Activated naive CD8-positive, alpha-beta T cell treated with anti-CD3 and anti-CD28 coated beads for 36 hours (primary cell): ENCODE measurements at places on chromosomes 1 and 21. TPM values are rescaled to one million over a fixed set of nuclear protein-coding genes. Genes with fewer than 3 reads are reported as not detected.

GRCh38 chr1:206608108-206608698, 4.1 kb downstream of the EIF2D start:
- DNase-seq: peak; percentile 69

DNA sequence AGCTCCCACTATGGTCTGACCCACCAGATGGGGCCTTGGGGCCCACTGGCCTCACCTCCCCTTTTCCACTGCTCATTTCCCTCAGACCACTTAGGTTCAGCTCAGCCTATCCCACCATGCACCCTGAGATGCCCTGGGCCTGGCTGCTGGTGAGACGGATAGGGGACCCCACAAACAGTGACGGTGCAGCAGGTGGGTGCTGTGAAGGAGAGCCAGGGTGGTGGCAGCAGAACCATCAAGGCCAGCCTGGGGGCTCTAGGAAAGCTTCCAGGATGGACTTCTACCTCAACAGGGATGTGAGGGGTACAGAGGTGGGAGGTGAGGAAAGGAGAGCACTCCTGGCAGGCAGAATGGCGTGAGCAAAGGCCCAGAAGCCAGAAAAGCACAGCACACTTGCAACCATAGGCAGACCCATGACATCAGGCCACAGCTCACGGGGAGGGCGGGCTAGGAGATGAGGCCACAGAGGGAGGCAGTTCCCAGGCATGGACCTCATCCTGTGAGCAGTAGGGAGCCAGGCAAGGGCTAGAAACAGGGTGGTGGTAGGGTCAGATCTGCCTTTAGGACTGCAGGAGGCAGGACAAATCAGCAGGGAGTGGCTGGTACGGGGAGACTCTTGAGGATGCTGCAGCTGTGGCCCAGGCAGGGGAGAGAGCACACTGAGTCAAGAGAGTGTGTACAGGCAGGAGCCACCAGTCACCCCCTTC, 23.1 kb downstream of the CYB5RL start:
- no peak for DNase-seq

- DNase-seq: no peak
These were observed 2.0 kb downstream of the ZNF687 start for GRCh38 chr1:151284013-151284577.

DNA sequence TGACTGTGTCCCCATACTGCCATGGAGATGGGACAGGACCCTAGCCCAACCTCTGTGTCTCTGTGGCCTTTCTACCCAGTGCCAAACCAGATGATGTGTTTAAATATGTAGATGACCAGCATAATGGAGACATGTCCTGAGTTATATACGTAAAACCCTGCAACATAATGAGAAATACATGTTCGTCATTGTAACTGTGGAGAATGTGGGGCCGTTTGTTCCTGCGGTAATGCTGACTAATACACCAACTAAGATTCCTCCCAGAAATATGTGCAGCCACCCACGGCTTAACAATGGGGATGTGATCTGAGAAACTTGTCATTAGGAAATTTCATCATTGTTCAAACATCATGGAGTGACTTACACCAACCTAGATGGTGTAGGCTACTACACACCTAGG, 71.7 kb upstream of the SIM2 start:
- no peak for DNase-seq

DNA sequence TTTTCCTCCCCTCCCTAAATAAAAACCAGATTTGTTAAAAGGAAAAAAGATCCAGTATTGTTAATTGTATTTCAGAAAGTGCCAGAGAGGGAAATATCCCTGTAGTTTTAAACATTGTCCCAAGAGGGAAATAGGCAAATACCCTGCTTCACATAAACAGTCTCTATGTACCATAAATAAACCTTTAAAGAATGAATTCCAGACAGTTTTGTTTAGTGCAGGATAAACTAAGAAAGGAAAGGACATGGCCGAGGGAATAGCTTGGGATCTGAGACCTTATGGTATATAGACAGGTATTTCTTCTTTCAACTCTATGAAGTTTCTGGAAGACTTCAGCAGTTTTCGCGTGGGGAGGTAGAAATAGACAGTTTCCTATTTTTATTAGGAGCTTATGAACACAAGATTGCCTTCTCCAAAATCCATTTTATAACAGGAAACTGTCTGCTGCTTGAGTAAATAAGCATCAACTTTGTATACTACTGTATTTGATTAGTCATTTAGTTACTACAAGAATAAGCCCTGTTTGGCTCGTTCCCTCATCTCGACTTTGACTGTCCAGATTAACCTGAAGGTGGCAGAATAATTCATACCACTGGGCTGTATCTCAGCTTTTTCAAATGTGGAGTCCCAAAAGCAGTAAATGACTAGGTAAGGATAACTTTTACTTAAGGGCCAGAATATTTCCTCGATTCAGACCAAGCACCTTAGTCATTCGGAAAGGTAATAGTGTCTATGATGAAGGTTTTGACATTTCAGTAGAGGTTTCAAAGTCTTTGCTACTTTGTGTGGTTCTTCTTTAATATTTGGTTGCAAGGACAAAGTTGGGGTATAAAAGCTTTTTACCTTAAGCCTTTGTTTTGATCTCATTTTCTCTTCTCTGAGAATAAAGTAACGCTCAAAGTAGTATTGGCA, 177.5 kb downstream of the VPS13D start:
- no peak for DNase-seq

DNA sequence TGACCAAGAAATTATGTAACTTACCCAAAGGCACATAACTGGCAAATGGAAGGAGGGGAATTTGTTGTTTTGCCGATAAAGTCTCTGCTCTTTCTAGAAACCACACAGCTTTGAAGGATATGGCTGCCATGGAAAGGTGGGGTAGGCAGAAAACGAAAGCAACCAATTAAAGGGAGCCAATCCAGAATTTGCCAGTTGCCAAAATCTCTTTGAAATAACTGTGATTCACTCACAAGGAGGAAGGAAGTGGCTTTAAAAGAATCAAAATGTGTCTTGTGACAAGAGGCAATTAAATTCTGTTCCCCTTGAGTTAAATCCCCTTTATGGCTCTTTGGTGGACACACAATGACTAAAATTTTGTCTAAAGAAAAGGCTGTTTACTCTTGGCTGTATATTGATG, 61.2 kb upstream of the CCDC190 start:
- no peak for DNase-seq

Gene GPATCH3
- 13.3 TPM for total RNA-seq

DNA sequence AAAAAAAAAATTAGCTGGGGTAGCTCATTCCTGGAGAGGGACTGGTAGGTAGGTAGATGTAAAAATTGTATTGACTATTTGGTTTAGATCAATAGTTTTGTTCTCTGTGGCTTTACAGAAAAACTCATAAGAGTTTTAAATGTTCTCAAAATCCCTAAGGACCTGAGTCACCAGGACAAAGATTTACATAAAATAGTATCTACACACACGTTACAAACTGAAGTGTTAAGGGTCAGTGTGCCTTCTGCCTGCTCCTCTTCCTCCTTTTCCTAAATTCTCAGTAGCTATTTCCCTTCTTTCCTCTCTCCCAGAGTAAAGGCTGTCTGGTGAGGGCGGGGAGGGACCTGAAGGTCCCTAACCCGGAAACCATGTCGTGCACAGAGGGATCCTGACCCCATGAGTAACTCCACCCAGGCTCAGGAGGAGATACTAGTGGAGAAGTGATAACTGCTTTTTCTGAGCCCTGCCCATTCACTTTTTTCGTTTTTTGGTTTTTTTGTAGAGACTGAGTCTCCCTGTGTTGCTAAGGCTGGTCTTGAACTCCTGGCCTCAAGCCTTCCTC, 8.1 kb downstream of the PLEKHM2 start:
- DNase-seq: no peak

Gene TFF3
- total RNA-seq: not detected

DNA sequence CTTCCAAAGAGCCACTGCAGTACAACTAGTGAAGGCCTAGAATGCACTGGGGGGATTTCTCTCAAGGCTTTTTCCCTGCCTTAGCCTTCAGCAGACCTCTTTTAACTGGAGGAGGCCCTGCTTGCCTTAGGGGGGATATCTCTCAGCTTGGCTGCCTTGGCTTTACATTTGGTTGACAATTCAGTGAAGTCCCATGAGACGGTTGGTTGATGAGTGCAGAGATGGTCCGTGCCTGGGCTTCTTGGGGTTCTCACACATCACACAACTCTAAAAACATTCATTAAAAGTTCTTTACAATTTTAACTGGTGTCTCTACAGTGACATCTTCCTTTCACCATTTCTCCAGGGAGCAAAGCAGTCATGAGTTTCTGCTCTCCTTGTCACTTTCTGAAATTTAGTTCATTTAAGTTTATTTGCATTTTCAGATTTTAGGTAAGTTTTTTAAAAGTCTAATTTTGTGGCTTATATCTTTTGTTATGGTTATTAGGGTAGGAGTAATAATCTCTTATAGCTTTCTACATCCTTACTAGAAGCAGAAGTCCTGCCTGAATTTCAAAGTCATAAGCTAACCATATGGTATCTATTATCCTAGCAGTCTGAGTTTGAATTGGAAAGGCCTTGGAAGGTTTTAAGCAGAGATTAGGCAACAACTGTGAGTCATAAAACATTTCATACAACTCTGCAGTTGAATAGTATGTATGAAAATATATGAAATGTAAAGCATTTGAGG, 487.6 kb downstream of the DPYD start:
- DNase-seq: no peak

DNA sequence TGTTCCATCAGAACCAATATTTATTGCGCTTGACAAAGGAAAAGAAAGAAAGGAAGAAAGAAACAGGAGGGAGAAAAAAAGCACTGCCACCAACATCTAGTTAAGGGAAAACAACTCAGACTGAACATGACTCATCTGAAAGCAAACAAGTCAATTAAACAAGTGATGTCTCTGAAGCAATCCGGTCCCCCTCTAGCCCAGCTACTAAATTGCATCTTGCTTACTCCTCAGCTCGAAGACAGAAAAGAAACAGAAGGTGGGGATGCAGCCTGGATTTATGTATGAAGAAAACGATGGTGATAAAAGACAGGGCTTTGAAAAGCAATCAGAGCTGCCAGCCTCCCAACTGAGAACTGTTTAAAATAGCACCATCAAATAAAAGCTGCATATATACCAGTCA, 188.2 kb downstream of the OMA1 start:
- DNase-seq: no peak

DNA sequence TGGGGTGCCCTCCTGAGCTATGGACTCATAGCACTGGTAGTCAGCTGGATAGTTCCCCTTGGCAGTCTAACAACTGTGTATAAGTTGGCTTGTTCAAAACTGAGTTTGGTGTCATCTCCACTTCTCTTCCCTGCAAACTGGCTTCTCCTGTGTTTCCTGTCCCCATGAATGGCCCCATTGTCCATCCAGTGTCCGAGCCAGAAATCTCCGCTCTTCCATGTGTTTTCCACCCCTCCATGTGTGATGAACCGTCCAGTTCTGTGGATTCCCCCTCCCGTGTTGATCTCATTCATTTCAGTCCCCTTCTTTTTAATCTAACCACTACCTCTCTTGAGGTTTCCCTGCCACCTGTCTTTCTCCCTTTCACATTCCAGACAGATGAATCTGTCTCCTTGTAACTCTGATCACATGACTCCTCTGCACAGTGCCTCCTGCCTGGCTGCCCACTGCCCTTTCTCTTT, 195.7 kb downstream of the ROR1 start:
- DNase-seq: no peak

DNA sequence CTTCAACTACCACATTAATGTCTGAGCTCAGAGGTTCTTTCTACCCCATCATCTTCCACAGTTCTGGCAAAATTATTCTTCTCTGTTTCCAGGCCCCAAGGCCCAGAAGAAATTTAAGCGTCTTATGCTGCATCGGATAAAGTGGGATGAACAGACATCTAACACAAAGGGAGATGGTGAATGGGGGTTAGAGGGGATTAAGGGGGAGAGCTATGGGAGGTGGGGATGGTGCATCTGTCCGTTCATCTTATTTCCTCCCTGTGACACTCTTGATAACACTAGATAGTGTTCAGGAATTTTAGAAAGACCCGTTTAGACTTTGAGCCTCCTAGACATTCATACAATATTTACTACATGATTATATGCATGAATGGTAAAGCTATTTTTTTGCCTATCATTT, 17.6 kb upstream of the RPRD2 start:
- DNase-seq: no peak

- no peak for DNase-seq
These were observed 2.6 kb downstream of the PABPC4 start for GRCh38 chr1:39573736-39574624.

Gene CDKN2C
- total RNA-seq: 13.6 TPM

Gene FCGR3B
- total RNA-seq: not detected

DNA sequence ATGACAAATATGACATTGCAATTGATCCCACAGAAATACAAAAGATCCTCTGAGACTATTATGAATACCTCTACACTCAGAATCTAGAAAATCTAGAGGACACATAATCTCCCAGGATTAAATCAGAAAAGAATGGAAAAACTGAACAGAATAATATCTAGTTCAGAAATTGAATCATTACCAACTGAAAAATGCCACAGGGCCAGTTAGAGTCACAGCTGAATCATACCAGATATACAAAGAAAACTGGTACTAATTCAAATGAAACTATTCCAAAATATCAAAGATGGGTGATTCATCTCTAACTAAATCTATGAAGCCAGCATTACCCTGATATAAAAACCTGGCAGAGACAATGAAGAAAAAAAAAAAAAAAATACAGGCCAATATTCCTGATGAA, 149.3 kb downstream of the BRINP3 start:
- DNase-seq: no peak

- no peak for DNase-seq
These were observed 645.6 kb upstream of the ADGRL2 start for GRCh38 chr1:81155131-81155530.

DNA sequence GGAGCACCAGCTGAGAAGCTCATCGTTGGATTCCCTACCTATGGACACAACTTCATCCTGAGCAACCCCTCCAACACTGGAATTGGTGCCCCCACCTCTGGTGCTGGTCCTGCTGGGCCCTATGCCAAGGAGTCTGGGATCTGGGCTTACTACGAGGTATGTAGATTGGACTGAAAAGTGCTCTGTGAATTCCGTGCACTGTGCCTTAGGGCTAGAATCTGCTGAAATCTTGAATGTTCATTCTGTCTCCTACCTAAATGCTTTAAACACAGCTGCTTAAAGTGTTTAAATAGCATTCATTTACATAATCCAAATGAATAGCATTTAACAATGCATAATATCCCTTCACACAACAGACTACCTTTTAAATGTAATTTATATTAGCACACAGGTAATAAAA, 27.9 kb downstream of the CHIA start:
- DNase-seq: no peak

Gene S100A8
- total RNA-seq: not detected

DNA sequence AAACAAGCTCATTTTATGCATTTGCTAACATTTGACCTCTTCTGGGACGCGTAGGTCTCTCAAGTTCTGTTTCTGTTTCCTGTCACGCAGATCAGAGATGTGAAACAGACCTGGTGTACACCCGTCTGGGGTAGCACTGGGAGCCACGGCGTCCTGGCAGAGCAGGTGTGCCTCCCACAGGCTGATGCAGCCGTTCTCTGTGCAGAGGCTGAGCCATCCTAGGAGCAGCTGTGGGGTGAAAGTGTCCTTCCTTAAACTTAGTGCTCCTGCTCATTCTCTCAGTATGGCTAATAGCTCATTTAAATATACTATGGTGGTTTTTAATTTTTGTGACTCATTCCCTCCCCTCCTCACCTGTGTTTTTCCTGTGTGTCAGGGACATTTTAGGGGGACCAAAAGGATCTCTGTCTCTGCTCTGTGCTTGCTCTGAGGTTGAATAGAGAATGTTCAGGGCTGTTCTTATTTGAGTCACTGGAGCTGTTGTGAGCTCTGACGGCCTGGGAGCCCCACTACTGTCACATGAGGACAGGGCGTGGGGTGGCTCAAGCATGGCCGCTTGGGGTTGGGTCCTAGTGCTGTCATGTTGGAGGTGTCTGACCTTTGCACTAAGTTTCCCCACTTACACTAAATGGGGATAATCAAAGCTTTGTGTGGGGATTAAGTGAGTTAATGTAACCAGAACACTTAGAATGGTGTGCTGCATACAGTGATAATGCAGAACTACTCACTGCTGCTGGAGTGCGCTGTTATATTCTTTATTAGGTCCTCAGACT, 43.0 kb downstream of the GALNT2 start:
- DNase-seq: peak; percentile 90

Gene BRDT
- total RNA-seq: not detected
